Glutamatergic neuron (in vitro differentiated cells): ENCODE measurements at places on chromosomes 2 and 18. TPM values are rescaled to one million over a fixed set of nuclear protein-coding genes. Genes with fewer than 3 reads are reported as not detected.

DNA sequence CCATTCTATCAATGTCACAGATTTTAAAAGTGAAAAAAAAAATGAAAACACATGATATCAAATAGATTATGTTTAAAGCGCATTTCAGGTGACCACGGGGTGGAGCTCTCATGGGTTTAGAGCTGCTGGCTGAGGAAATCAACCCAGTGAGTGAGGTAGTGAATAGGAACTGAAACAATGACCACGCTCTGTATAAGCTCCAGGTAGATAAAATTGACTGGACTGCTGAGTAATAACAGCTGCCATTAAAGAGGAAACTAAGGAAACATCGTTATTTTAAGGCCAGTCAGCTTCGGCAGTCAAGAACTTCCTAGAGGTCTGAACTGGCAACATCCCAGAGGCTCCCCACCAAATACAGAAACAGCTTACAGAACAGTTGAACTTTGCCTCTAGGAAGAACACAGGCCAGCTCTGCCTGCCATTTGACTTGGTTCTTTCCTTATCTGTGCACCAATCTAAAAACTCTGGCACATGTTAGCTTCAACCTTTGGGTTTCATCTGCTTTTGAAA lies 185.9 kb downstream of the PDE1A start:
- DNase-seq: peak; percentile 48
- H3K27me3 ChIP-seq: no peaks in the 10 kb centered on the region
- H3K4me1 ChIP-seq: no peaks in the 10 kb centered on the region
- no peak overlapping the region for H3K4me3 ChIP-seq

DNA sequence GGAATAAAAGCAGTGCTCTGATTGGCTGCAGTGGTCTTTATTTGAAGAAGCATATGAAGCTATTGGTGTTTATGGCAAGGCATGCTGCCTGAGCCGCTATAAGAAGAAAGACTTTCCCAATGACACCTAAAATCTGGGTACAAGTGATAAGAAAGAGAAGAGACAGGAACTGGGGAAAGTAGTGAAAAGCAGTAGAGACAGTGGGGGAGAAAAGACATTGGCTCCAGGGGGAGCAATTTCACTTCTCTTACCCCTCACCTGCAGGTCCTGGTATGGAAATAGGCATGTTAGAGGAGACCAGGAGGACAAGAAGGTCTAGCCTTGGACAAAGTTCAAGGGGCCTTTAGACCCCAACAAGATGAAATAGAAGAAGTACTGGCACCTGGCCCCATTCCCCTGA lies 47.1 kb downstream of the PLCL1 start:
- no peaks in the 10 kb centered on the region for H3K27me3 ChIP-seq
- no peak overlapping the region for H3K4me3 ChIP-seq
- no peak overlapping the region for H3K27ac ChIP-seq
- no peak for DNase-seq

- peaks cover 7% of the 10 kb centered on the region for H3K4me1 ChIP-seq
- H3K27me3 ChIP-seq: peaks cover 2% of the 10 kb centered on the region
- no peak overlapping the region for H3K27ac ChIP-seq
- no peak overlapping the region for H3K4me3 ChIP-seq
- no peak for DNase-seq
- no peaks in the 10 kb centered on the region for H3K36me3 ChIP-seq
Observed at GRCh38 chr2:221495731-221496130, 76.4 kb downstream of the EPHA4 start.

GRCh38 chr2:102425441-102426132 lies 2.6 kb downstream of the IL18RAP start:
- H3K36me3 ChIP-seq: no peaks in the 10 kb centered on the region
- peaks cover 2% of the 10 kb centered on the region for H3K27me3 ChIP-seq
- DNase-seq: no peak
- H3K4me3 ChIP-seq: no peak overlapping the region
- H3K27ac ChIP-seq: no peak overlapping the region
- no peaks in the 10 kb centered on the region for H3K4me1 ChIP-seq

- H3K4me1 ChIP-seq: peaks cover 16% of the 10 kb centered on the region
- no peak overlapping the region for H3K4me3 ChIP-seq
- H3K36me3 ChIP-seq: peaks cover 7% of the 10 kb centered on the region
- DNase-seq: no peak
- H3K27me3 ChIP-seq: peaks cover 11% of the 10 kb centered on the region
Observed at GRCh38 chr2:96156011-96156820, 11.0 kb upstream of the DUSP2 start.

DNA sequence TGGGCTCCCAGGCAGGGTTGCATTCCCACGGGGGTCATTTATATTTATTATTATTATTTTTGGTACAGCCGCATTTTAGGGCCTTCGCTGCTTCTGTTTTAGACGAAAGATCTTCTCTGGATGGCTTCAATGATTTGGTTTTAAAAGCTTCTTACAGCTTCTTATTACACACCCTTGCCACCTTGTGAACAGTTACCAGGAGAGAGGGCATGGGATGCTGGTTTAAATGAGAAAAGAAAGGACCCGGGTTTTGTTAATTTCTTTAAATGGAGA lies 1.7 kb downstream of the SH3RF3 start:
- H3K27me3 ChIP-seq: peaks cover 7% of the 10 kb centered on the region
- DNase-seq: no peak
- H3K27ac ChIP-seq: no peak overlapping the region
- no peaks in the 10 kb centered on the region for H3K36me3 ChIP-seq
- peaks cover 6% of the 10 kb centered on the region for H3K4me1 ChIP-seq
- H3K4me3 ChIP-seq: peak overlapping the region; percentile 58

DNA sequence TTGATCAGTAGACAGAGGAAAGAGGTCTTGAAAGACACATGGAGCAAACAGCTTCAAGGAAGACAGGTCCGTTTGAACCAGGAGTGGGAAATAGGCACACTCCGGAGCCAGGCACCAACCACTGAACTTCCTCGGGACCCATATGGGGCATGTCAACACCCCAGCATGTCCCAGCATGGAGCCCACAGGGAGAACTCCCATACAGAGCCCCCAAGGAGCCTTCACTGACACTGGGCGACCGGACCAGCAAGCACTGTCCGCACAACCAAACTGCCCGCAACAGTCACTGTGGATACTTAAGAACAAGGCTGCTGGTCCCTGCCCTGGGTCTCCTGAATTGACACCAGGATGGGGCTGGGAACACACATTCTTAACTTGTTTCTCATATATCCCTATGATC lies 286.2 kb upstream of the SALL3 start:
- H3K4me1 ChIP-seq: no peaks in the 10 kb centered on the region
- no peak for DNase-seq
- H3K27me3 ChIP-seq: no peaks in the 10 kb centered on the region
- no peaks in the 10 kb centered on the region for H3K36me3 ChIP-seq
- no peak overlapping the region for H3K27ac ChIP-seq

DNA sequence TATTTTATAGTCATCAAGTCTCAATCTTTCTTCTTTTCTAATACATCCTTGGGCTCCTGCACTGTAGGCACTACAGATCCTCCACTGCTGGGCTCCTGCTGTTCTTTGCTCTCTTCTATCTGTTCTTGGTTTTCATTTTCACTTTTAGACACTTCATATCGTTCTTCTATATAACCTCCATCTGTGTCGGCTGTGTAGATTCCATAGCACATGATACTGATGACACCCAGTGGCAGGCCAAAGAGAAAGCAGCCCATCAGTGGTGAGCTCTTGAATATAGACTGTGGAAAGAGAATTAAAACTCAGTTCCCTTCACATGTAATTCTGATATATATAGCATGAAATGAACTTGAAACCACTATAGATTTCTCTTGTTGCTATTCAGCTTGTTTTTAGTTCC lies 38.0 kb downstream of the TMX3 start:
- H3K4me3 ChIP-seq: no peak overlapping the region
- no peaks in the 10 kb centered on the region for H3K4me1 ChIP-seq
- H3K27me3 ChIP-seq: no peaks in the 10 kb centered on the region
- no peak for DNase-seq
- H3K27ac ChIP-seq: no peak overlapping the region

- peaks cover 7% of the 10 kb centered on the region for H3K4me1 ChIP-seq
- H3K36me3 ChIP-seq: peaks cover 8% of the 10 kb centered on the region
- H3K4me3 ChIP-seq: peak overlapping the region; percentile 78
- no peak overlapping the region for H3K27ac ChIP-seq
Observed at GRCh38 chr2:74513605-74514367, 464 bp upstream of the TLX2 start.

DNA sequence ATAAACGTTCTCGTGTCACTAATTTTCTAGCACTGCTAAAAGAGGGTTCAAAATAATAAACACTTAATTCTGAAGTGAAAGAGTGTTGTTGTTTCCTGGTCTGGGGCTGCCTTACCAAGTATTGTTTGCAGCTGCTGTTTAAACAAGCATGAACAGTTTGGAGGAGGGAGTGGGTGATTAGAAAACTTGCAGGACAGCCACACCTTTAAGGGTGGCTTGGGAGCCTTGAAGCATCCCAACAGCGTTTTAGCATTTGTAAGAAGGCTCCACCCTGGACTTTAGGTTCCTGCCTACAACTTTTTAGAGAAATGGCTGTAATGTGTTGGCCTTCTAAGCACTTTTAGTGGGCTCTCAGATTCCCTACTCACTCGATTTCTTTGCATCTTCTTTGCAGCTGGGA lies 371.6 kb downstream of the TGIF1 start:
- no peaks in the 10 kb centered on the region for H3K4me1 ChIP-seq
- no peaks in the 10 kb centered on the region for H3K27me3 ChIP-seq
- H3K36me3 ChIP-seq: no peaks in the 10 kb centered on the region
- H3K27ac ChIP-seq: no peak overlapping the region

DNA sequence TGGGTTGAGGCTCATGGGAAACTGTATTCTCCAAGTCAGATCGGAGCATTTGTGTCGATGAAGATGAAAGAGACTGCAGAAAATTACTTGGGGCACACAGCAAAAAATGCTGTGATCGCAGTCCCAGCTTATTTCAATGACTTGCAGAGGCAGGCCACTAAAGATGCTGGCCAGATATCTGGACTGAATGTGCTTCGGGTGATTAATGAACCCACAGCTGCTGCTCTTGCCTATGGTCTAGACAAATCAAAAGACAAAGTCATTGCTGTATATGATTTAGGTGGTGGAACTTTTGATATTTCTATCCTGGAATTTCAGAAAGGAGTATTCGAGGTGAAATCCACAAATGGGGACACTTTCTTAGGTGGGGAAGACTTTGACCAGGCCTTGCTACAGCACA lies 336.6 kb downstream of the PAX3 start:
- no peak overlapping the region for H3K4me3 ChIP-seq
- H3K36me3 ChIP-seq: no peaks in the 10 kb centered on the region
- H3K27ac ChIP-seq: no peak overlapping the region
- H3K27me3 ChIP-seq: peaks cover 2% of the 10 kb centered on the region
- H3K4me1 ChIP-seq: peaks cover 23% of the 10 kb centered on the region
- no peak for DNase-seq

DNA sequence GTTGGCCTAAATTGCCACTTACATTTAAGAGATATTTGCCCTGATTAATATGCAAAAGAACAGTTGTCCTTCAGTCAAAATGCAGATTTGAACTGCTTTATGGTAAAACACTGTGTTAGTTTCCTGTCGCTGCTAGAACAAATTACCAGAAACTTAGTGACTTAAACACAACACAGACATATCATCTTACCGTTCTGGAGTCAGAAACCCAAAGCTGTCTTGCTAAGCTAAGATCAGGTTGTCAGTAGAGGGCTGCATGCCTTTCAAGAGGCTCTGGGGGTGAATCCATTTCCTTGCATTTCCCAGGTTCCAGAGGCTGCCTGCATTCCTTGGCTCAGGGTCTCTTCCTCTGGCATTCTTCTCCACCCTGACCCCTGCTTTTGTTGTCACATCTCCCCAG lies 149.5 kb downstream of the FAM161A start:
- DNase-seq: no peak
- no peaks in the 10 kb centered on the region for H3K36me3 ChIP-seq
- H3K4me1 ChIP-seq: no peaks in the 10 kb centered on the region
- H3K27me3 ChIP-seq: no peaks in the 10 kb centered on the region
- no peak overlapping the region for H3K4me3 ChIP-seq

GRCh38 chr2:15895615-15896469 lies 44.5 kb upstream of the MYCN start:
- H3K4me3 ChIP-seq: no peak overlapping the region
- H3K27me3 ChIP-seq: peaks cover 4% of the 10 kb centered on the region
- peaks cover 5% of the 10 kb centered on the region for H3K36me3 ChIP-seq
- DNase-seq: no peak
- peaks cover 13% of the 10 kb centered on the region for H3K4me1 ChIP-seq

GRCh38 chr2:233832414-233832813 lies 21.9 kb downstream of the HJURP start:
- H3K36me3 ChIP-seq: no peaks in the 10 kb centered on the region
- H3K4me3 ChIP-seq: no peak overlapping the region
- H3K27ac ChIP-seq: no peak overlapping the region
- H3K4me1 ChIP-seq: peaks cover 6% of the 10 kb centered on the region

DNA sequence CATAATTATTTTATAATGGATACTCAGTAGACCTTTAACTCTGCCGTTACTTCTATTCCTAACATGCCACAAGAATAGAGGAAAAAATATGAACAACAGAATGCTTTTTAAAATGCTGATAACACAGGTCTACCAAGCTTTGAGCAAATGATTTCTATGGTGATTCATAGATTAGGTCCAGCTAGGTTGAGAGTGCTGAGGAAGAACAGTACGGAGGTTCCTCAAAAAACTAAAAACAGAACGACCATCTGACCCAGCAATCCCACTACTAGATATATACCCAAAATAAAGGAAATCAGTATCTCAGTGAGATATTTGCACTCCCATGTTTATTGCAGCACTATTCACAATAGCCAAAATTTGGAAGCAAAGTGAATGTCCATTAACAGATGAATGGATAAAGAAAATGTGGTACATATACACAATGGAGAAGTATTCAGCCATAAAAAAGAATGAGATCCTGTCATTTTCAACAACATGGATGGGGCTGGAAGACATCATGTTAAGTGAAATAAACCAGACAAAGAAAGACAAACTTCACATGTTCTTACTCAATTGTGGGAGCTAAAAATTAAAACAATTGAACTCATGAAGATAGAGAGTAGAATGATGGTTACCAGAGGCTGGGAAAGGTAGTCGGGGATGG lies 111.6 kb upstream of the SERTAD2 start:
- peaks cover 3% of the 10 kb centered on the region for H3K27me3 ChIP-seq
- no peak overlapping the region for H3K4me3 ChIP-seq
- no peak overlapping the region for H3K27ac ChIP-seq
- H3K4me1 ChIP-seq: peaks cover 13% of the 10 kb centered on the region
- no peaks in the 10 kb centered on the region for H3K36me3 ChIP-seq
- no peak for DNase-seq

DNA sequence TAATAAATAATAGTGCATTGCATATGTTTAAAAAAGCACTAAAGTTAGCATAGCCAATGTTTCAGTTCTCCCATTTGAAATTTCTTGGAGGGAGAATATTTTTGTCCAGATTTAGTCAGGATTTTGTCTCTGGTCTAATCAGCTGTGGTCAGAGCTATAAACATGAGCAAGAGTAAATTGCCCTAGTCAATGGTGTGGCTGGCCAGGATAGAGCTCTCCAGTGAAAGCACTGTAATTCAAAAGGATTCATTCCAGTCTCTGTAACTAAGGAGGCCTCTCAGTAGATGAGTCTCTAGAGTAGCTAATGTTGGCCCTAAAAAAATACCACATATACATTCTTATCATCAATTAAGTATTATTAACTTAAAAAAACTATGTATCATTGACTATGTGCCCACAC lies 241.6 kb downstream of the CDCA7 start:
- H3K36me3 ChIP-seq: peaks cover 20% of the 10 kb centered on the region
- H3K27ac ChIP-seq: no peak overlapping the region
- H3K4me1 ChIP-seq: no peaks in the 10 kb centered on the region
- no peak for DNase-seq

The PPP1R1C gene
- total RNA-seq: 13.8 TPM

The ITGA4 gene
- 5.4 TPM for total RNA-seq

The GPAT2 gene
- 0.47 TPM for total RNA-seq

The UGT1A7 gene
- not detected for total RNA-seq

The ANKRD36C gene
- 75.7 TPM for total RNA-seq

The LYPD6B gene
- 0.69 TPM for total RNA-seq

The TMEFF2 gene
- 23.9 TPM for total RNA-seq

The MAP3K20 gene
- 0.76 TPM for total RNA-seq

The HOXD13 gene
- total RNA-seq: 0.17 TPM

The GPR55 gene
- not detected for total RNA-seq
